Colonic mucosa (tissue), 4 donors: ENCODE measurements at places on chromosomes 6 and 20. TPM values are rescaled to one million over a fixed set of nuclear protein-coding genes. Genes with fewer than 3 reads are reported as not detected.

GRCh38 chr6:139051396-139052060 is 23.0 kb downstream of the ABRACL start:
- no peak for DNase-seq

DNA sequence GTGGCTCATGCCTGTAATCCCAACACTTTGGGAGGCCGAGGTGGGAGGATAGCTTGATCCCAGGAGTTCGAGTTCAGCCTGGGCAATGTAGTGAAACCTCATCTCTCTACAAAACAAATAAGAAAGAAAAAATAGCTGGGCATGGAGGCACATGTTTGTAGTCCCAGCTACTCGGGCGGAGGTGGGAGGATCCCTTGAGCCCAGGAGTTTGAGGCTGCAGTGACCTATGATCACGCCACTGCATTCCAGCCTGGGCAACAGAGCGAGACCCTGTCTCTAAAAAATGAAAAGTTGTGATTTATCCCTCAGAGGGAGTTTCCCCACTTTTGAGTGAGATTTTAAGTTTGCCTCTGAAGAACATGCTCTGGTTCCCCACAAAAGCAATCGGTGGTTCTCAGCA is 17.4 kb upstream of the BMP7 start:
- DNase-seq: no peak

- no peak for DNase-seq
Observed at GRCh38 chr6:73710470-73710869, 14.5 kb downstream of the CD109 start.

- DNase-seq: no peak
Observed at GRCh38 chr6:85569323-85569722, 24.3 kb downstream of the SNX14 start.

GRCh38 chr6:95501032-95501904 is 76.1 kb upstream of the MANEA start:
- no peak for DNase-seq

DNA sequence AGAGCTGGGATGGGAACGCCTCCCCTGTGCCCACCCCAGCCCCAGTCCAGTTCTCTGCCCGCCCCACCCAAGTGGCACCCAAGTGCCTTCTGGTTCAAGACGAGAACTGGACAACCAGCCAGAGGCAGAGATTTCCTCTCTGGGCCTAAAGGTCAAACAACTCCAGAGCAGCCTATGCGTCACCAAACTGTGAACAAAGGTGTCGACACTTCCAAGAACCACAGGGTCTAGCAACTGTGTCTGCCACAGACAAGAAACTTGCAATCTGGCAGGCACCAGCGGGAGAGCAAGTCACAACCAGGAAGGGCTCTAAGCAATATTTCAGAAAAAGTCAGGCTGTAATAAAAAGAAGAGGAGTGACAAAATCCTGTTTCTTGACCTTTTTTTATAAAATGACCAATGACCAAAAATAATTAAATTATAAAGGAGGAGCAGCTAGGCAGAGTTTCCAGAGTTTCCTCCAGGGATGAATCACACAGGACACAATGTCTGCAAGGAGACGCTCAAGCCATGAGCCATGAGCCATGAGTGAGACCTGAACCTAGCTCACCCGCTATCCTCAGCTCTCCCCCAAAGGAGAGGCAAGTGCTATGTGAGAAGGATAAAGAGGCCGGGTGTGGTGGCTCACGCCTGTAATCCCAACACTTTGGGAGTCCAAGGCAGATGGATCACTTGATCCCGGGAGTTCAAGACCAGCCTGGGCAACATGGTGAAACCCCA is 11.1 kb downstream of the EDEM2 start:
- DNase-seq: no peak

GRCh38 chr20:14569641-14570040 is 232.2 kb upstream of the FLRT3 start:
- DNase-seq: no peak

GRCh38 chr20:23164176-23164601 is 78.1 kb upstream of the CD93 start:
- peak; percentile 73 for DNase-seq

ULBP1 gene
- not detected for total RNA-seq

C6orf132 gene
- 35.1 TPM for total RNA-seq

RNF39 gene
- 0.93 TPM for total RNA-seq

ANKRD66 gene
- not detected for total RNA-seq

HLA-A gene
- 1,898 TPM for total RNA-seq

LKAAEAR1 gene
- not detected for total RNA-seq

UNC5CL gene
- 4.1 TPM for total RNA-seq

DNA sequence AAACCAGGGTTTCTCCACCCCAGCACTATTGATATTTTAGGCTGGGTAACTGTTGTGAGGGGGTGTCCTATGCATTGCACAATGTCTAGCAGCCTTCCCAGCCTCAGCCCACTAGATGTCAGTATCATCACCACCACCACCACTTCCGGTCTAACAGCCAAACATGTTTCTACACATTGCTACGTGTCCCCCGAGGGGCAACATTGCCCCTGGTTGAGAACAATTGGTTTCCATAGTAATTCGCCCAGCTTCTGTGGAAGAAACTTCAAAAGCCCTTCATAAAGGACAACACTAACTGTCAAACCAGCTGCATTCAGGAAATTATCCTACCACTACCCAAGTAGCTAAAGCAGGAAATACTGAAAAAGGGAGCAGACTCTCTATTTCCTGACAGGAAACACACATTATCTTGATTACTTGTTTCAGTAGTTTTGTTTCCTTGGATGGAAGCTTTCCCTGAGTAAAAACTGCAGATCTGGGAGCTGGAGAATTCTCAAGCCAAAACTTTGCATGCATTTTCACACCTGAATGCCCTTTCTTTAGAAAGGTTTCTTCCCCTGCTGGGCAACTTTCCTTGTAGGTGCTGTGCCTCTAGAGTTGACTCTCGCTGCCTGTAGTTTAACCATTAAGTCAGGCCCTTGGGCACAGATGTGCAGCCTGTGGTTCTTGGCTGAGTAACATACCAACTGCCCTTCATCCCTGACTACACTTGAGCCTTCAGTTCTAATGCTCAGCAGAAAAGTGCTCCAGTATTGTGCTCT is 23.6 kb downstream of the PKHD1 start:
- peak; percentile 50 for DNase-seq

- no peak for DNase-seq
Observed at GRCh38 chr6:148566664-148567350, 180.0 kb upstream of the UST start.

DNA sequence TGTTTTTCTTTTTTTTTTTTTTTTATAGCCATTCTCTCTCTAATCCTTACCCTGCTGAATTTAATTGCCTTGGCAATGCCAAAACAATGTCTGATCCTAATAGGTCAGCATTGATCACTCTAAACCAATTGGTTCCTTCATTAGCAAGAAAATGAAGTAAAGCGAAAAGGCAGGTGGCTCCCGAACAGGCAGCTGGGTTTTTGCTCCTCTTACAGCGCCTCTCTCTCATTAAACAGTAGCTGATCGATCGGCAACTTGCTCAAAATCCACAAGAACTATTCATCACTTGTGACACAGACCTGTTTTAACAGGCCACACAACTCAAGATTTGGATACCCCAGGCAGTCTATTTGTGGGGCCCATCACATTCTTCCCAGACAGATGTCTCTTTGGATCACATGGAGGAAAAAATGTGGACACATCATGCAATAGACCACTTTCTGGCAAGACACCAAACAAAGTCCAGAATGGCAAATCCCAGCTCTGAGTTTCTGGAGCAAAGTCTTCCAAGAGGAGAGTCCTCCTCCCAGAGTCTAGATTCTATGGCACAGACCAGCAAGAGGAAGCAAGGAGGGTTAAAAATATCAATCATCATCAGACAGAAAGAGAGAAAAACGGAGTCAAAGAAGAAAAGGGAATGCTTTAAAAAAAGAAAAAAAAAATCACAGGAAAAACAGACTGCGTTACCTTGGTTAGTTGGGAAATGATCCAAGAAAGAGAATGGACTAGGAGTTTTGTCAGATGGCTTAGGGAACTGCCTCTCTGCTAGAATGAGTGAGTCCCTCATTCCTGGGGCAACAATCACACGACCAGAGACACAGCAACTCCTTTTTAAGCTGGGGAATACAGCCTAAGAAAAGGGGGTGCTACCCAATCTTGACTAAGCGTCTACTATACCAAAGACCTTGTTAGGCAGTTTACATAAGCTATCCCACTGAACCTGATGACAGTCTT is 247.8 kb downstream of the BTBD9 start:
- DNase-seq: no peak

NR2E1 gene
- total RNA-seq: not detected

GRCh38 chr20:60209048-60209447 is 250.8 kb downstream of the CDH26 start:
- no peak for DNase-seq

DNA sequence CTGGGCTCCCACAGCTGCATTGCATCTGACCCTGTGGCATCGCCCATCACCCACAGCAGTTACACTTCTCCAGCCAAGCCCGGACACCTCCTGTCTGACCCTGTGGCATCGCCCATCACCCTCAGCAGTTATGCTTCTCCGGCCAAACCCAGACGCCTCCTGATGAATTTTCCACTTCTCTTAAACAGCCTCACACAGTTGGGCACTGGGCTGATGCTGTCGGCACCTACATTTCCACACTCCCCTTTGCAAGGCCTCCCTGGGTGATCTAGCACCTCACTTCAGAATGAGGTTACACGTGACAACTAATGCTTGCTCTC is 175.2 kb upstream of the ARID1B start:
- DNase-seq: no peak

GRCh38 chr6:50549026-50549425 is 164.3 kb upstream of the TFAP2D start:
- no peak for DNase-seq

DNA sequence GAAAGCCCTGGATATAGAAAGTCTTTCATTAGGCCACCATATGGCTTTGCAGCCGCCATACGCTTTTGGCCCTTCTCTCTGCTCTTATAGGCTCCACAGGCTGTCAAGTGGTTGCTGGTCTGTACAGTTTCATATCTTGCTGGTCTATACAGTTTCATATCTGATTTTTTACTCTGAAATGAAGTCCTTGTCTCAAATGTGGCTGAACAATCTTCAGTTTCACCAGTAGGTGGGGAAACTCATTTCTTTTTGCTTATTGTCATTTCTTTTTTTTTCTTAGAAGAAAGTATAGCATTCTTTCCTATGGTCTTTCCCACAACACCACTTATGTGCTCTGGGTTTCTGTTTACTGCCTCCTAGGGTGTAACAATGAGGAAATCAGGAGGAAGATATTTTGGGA is 771.4 kb upstream of the MMS22L start:
- no peak for DNase-seq

PRDM13 gene
- total RNA-seq: not detected

TCF15 gene
- 0.16 TPM for total RNA-seq

MATN4 gene
- total RNA-seq: 0.47 TPM

DNA sequence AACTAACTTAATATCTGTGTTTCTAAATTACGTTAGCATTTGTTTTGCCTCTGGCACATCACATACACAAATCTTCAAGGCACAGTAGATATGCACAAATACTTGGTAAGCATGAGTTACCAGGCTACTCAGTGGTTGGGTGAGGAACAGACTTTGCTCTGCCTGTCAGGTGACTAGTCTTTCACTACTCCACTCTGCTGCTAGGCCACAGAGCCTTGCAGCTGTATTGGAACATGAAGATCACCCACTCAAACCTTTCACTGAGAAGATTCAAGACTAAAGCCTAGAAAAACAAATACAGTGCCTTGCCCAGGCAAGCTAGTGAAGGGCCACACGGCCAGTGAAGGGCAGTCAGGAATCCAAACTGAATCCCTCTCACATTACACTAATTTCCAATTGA is 47.0 kb downstream of the DTNBP1 start:
- DNase-seq: no peak

DNA sequence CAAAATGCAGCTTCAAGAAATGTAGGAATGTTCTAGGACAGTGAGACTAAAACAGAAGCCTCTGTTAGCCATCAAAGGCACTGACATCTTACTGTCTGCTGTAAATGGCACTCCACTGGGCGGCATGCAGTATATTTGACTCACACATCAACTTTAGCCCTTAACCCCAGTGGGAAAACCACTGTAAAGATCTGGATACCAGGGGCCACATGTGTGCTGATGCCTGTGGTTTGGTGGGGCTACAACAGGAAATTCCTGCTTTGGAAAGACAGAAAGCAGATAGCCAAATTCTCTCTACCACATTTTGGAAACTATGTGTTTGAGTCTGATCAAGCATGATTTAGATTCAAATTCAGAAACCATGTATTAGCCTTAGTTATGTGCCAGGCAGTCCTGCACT is 4.3 kb downstream of the PFDN4 start:
- no peak for DNase-seq

GRCh38 chr6:106103728-106104109 is 17.6 kb downstream of the PRDM1 start:
- DNase-seq: peak; percentile 51

DNA sequence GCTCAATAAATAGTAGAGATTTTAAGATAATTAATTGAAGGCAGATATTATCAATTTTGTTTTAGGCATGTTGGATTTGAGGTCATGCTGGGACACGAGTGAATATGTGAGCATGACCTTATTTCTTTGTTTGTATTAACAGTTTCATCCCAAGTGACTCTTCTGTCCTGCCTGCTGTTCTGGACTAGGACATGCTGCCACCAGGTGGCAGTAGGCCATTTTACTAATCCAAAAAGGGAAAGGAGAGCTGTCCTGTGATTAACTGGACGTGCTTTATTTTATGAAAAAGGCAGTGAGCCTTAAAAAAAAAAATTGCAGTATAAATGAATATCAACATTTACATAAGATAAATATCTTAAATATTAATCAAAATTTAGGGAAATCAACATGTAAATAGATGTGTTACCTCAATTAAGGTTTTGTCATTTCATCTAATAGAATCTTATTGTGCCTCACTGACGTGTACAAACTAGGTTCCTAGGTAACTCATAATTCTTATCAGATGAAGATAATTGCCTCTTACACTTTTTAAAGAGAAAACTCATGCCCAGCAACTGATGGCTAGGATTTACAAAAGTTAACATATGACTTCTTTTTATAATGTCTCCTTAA is 49.8 kb downstream of the FRK start:
- DNase-seq: peak; percentile 86
